ENCODE measurements at places on chromosomes 4 and X.

DNA sequence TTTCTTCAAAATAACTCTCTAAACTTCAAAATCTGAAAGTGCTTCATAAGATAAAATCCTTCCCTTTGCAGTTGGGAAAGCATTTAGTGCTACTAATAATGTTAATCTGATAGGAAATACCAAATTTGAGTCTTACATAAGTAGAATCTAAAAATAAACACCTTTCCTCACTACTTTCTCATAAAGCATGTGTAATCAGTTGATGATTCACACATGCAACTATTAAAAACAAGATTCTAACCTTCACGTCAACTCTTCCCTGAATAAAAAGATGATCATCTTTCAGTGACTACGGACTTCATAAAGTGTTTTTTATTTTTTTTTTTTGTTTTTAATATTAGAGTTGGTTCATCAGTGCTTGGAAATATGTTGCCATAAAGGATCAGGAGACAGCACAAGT lies 172.6 kb downstream of the ACTRT1 start:
- no peak for DNase-seq

GRCh38 chrX:153598541-153599191 lies at the start of gene CCNQ:
TSS of gene CCNQ (minus strand) at chrX:153599139. CDS start at chrX:153599073, 66 bp downstream.
- no peak for DNase-seq

DNA sequence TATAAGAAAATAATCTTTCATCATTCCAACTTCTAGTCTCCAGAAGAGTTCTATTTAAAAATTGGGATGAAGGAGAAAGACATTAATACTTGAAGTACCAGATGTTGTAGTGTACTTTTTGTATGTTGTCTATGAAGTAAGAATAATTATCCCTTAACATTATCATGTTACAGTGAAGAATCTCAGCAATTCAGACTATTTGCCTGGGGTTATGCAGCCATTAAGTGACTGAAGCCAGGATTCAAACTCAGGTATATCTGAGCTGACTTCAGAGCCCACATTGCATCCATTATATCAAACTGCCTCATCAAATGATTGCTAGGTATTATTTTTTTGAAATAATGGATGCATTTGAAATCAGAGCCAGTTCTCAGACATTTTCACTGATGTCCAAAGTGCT lies 76.1 kb upstream of the FHDC1 start:
- no peak for DNase-seq

GRCh38 chrX:16464369-16464768 lies 185.6 kb upstream of the S100G start:
- no peak for DNase-seq

GRCh38 chrX:130916636-130917422 lies 13.8 kb upstream of the ENOX2 start:
- DNase-seq, result peak; percentile 8

DNA sequence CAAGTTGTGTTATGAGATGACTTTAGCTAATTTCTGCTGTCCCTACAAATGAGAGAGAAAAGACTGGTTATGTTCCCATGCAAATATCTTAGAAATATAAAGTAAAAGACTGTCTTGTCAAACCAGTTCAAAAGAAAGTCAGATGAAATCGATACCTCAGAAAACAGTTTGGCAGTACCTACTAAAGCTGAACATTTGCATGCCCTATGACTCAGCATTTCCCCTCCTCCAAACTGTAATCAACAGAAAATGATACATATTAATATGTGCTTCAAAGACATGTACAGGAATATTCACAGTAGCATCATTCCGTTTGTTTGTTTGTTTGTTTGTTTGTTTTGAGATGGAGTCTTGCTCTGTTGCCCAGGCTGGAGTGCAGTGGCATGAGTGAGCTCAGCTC lies 90.3 kb downstream of the ARX start:
- no peak for DNase-seq

DNA sequence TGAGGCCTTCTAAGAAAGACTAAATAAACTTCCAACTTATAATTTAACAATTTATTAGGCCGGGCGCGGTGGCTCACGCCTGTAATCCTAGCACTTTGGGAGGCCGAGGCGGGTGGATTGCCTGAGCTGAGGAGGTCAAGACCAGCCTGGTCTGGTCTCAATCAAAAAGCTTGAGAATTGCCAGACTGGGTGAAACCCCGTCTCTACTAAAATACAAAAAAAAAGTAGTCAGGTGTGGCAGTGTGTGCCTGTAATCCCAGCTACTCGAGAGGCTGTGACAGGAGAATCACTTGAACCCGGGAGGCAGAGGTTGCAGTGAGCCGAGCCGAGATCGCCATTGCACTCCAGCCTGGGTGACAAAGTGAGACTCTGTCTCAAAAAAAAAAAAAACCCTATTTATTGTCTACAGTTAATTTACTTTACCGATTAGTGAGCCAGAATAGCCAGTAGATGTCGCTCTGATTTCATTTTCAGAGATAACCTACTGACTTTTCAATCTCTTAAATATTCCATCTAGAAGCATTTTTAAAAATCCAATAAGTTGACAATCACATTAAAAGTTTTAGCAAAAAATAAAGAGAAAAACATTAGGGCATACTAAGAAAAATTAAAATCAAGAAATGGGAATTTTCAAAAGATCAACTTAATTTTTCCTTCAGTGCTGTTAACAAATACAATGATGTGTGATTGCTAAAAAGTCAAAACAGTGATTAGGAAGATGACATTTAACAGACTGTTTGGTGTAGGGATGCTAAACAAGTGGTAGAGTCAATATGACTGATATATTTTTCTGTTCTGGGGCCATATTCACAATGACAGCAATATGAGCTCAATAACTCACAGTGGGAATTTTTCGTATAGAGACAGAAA lies 4.3 kb upstream of the SHROOM3 start:
- DNase-seq, result no peak

DNA sequence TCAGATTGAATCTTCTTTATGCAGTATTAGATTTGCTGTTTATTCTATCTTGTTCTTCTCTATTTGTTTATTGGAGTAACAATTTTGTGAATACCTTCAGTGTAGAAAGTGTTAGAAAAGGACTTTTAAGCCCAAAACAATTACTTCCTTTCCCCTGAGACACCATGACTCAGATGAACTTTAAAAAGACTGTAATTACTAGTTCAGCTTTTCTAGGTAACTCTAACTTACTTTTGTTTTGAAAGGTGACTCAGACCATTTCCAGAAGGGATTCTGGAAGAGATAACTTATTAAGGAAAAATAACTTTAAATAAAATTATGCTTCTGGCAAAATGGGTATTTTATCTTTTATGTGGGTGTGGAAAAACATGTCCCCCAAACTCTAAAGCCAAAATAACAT lies 561.5 kb upstream of the PCDH10 start:
- no peak for DNase-seq

DNA sequence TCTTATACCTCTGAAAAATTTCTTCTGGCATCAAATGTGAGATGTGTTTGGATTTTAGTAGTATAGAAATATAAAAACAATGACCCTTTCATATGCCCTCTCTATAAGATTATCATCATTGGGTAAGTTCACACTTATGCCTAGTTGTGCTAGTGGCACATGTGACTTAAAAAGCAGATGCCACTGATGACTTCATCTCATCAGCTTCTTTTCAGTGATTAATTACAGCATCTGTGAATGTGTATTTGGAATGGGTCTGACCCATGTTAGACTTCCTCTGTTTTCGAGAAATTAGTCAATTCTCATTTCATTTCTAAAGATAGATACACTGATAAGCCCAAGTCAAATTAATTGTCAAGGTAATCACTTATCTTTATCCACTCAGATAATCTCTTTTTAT lies 698.7 kb downstream of the GABRG1 start:
- DNase-seq, result no peak

DNA sequence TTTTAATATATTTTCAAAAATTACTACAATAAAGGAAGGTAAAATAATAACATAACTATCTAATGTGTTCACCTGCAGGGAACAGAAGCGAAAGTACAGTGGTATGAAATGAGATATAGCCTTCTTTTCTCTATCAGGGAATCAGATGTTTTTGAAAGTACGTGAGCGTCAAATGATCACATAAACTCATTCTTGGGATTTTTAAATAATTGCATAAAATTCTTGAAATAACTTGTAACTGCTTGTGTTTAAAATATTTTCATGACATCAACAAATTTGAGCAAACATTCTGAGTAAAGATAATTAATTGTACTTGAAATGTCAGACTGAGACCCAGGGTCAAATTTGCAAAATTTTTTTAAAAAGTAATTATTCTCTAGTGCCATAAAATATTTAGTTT lies 193.5 kb upstream of the NEIL3 start:
- DNase-seq, result no peak

GRCh38 chr4:41413670-41414411 lies 124.1 kb upstream of the LIMCH1 start:
- DNase-seq, result no peak

GRCh38 chrX:4809571-4809970 lies 1096.1 kb upstream of the PRKX start:
- no peak for DNase-seq

- DNase-seq, result no peak
Measured at GRCh38 chr4:100870940-100871772, 353.3 kb upstream of the EMCN start.

GRCh38 chrX:136162827-136163570 lies 15.7 kb downstream of the FHL1 start:
- DNase-seq, result peak; percentile 10

DNA sequence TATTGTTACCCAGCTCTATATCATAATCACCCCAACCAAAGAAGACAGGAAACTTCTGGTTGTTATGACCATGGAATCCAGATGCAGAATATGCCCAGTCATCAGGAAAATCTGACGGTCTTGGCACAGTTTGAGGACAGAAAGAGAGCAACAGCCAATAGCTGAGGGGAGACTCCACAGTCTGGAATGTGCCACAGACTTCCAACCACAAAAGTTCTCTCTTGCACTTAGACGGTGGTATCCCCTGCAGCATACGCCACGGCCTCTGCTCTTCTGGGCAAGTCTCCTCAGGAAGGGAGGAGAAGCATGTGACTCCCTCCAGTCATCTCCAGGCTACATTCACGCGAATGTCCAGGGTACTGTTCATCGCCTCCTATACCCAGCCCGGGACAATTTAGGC lies 18.4 kb downstream of the ZNF827 start:
- DNase-seq, result no peak

- DNase-seq, result no peak
Measured at GRCh38 chr4:134365852-134366251, 164.3 kb upstream of the PABPC4L start.

GRCh38 chr4:52010986-52011385 lies 9.2 kb downstream of the LRRC66 start:
- DNase-seq, result no peak

GRCh38 chr4:143281507-143282190 lies 55.0 kb upstream of the GAB1 start:
- no peak for DNase-seq

GRCh38 chr4:108690738-108691137 lies 40.3 kb downstream of the OSTC start:
- no peak for DNase-seq

GRCh38 chrX:17187136-17187756 lies 187.8 kb upstream of the NHS start:
- no peak for DNase-seq

DNA sequence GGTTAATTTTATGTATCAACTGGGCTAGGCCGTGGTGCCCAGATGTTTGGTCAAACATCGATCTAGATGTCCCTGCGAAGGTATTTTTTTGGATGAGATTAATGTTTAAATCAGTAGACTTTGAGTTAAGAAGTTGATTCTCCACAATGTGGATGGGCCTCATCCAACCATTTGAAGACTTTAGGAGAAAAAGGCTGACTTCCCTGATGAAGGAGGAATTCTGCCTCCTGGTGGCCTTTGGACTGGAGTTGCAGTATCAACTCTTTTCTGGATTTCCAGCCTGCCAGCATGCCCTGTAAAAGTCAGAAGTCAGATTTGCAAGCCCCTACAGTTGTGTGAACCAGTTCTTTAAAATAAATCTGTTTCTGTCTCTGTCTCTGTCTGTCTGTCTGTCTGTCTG lies 91.4 kb downstream of the STK32B start:
- no peak for DNase-seq

- no peak for DNase-seq
Measured at GRCh38 chr4:117844594-117844993, 189.7 kb upstream of the NDST3 start.

- DNase-seq, result peak; percentile 1
Measured at GRCh38 chr4:129929052-129929451, 833.1 kb downstream of the C4orf33 start.

DNA sequence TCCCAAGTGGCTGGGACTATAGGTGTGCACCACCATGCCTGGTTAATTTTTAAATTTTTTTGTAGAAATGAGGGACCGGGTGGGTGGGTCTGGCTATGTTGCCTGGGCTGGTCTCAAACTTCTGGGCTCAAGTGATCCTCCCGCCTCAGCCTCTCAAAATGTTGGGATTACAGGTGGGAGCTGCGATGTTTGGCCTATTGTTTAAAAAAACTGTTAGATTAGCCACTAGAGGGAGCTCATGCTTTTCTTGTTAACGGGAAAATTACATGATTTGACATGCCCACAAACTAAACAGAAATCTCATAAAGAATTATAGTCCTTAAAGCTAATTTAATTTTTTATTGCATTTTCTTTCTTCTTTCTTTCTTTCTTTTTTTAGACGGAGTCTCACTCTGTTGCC lies 5.0 kb upstream of the SDAD1 start:
- DNase-seq, result peak; percentile 30

DNA sequence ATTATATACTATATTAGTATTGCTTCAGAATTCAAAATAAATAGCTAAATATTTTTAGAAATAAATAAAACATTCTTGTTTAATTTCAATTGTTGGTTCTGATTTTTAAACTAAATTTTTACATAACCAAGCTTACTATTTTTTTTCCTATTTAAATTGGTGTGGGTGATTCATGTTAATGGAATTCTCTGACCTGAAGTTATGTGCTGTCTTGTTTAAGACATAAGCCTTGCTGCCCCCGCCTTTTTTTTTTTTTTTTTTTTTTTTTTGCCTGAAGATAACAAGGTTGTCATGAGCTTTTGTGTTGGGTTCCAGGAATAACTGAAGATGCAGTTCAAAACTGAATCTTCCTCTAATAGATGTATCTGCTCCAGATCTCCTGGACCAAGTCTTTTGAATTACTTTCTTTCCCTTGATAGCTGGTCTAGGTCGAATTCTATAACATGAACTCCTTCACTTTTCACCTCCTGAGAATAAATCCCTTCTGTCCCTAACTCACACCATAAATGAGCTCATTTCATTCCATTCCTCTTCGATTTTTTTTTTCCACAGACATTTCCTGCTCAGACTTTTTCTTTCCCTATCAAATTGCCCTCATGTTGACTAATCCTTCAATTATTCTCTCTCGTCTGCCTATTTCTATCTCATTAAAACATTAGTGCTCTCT lies 261.5 kb upstream of the FTHL17 start:
- DNase-seq, result no peak

GRCh38 chrX:152154050-152154449 lies 15.7 kb upstream of the MAGEA10 start:
- DNase-seq, result no peak

- no peak for DNase-seq
Measured at GRCh38 chr4:139913398-139913990, 240.5 kb downstream of the MAML3 start.

DNA sequence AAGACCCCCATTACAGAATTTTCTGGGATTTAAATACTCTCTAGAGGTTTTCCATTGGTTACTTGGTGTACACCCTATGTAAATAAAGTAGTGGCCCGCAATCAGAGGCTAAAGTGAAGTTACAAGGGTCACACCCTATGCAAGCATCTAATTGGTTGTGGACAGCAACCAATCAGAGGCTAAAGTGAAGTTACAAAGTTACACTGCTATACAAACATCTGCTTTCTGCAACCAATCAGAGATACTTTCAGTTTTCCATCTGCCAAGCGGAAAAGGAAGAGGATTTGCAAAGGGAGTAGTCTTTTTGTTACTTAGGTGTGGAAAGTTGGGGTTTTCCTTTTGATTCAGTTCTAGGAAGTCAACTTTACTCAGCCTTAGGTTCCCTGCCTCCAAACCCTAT lies 2.0 kb upstream of the ATRX start:
- DNase-seq, result no peak
